ENCODE measurements at places on chromosomes 6 and 20.

GRCh38 chr6:53943395-53943794 is 148.6 kb downstream of the LRRC1 start:
- no peak for DNase-seq

DNA sequence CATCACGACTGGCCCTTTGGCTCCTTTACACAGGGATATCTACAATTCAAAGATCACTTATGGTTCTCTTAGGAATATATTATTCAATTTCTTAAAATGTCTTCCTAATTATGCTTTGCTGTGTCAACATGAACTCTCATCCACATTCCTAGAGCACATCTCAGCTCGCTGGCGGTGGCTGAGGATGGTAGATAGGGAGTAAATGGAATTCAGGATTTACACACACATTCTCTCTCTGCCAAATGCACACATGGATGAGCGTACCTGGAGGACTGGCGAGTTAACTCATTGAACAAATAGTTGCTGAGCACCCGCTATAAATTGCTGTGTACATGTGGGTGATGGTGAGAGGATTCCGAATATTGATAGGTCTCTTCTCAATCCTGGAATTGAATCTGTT is 4.8 kb upstream of the MRPS10 start:
- DNase-seq: no peak

GRCh38 chr6:87628881-87629280 is 38.9 kb downstream of the ORC3 start:
- no peak for DNase-seq

DNA sequence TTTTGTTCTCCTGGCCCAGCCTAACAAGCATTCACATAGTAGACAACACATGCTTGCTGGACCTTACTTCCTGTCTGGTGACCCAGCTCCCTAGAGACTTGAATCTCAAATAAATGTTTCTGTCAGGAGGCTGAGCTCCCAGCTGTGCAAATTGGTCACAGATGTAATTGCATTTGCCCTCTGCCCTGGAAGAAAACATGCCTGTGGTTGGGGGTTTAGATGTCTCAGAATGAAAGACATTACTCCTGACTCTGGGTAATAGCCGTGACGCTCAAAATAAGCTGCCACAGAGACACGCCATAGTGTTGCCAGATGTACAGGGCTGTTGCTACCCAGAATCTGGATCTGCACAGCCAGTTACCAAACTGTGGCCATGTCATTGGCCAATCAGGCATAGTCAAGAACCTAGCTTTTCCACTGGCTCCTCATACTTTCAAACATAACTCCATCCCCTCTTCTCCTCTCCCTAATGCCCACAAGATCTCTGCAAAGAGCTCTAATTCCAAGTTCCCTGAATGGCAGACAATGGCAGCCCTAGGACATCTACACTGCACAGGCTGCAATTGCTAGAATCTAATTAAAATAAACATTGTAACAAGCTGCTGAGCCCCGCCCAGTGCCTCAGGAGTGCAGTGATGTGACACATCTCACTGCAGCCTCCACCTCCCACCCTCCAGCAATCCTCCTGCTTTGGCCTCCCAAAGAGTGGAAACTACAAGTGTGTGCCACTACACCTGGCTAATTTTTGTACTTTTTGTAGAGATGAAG is 32.8 kb upstream of the GMPR start:
- peak; percentile 62 for DNase-seq

DNA sequence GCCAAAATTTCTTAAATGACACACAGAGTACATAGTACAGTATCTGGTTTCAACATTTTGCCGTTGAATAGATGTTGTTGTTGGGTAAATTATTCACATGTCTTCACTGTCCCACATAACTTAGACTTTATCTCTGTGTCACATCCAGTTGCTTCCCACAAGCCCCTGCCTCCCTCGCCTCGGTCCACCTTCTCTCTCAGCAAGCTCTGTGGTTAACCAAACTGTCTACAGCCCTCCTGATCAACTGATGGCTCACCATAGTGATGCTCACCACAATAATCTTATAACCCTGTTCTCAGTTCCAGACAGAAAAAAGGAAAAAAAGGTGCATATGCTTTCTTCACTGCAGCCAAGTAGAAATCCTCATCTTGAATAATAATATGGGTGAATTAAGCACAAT is 23.0 kb downstream of the IL17F start:
- no peak for DNase-seq

DNA sequence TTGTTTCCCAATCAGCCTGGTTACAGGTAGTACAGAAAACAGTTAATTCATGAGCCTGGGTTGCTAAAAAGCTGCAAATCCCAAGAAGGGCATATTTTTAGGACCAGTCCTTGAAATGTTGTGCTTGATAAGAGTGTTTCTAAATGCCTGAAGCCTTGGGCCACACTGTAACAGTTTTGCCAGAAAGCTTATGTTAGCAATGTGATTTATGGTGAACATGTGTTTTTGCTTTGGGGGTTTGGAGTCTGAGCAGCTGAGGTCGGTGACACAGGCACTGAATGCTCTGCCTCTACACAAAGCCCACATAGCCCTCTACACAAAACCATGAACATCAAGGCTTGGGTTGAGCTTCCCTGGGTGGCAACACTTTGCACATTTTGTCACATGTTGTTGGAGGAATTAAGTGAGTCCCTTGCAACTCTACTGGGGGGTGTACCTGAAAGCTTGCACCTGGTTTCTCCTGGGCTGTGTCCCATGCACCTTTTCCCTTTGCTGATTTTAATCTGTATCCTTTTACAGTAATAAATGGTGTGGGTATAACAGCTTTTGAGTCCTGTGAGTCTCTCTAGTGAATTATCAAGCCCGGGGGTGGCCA is 22.2 kb downstream of the AHI1 start:
- no peak for DNase-seq

GRCh38 chr6:138988469-138988834 is 399 bp upstream of the REPS1 start:
- no peak for DNase-seq

DNA sequence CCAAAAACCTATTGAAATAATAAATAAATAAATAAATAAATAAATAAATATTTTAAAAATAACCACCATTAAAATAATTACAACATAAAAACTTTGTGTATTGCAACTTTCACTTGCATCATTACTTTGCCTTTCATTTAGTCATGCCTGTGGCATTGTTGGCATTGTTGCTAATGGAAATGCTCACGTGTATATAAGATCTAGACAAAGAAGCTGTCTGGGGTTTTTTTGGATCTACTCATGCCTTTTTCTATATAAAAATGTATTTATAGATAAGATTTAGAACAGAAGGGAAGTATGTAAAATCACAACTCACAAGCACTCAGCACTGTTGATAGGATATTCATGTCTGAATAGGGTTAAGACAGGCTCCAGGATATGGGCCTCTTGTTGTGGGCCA is 27.9 kb downstream of the GFRA4 start:
- DNase-seq: no peak

DNA sequence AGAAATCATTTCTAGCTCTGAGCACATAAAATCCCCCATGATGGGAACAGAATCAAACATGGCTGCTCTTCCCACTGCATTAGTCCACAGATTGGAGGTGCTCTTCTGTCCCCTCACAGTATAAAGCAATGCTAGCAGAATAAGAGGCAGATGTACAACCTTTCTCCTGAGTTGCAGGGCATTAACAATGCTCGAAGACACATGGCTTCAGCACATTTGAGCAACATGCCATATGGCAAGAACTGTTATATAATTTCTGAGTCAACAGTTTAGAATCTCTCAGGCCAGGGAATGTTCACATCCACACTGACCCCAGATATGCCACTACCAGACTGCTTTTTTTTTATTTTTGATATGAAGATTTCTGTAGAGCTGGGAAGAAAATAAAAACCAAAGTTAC is 119.6 kb downstream of the KIF13A start:
- no peak for DNase-seq

DNA sequence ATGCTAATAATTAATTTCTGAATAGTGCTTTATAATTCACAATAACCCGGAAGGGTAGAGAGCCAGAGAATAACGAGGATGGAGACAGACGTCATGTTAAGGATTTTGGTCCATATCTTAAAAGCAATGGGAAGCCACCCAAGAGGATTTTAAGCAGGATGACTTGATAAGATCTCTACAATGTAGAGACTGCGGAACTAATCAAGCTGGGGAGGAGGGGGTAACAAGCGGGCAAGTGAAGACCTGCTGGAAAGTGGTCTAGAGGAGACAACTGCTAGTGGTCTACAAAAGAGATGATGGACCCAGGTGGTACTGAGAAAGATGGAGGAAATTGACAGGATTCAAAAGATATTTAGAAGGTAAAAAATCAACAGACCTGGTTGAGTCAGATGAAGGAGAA is 7.2 kb downstream of the ZBTB2 start:
- DNase-seq: no peak

- no peak for DNase-seq
Observed at GRCh38 chr6:128327890-128328289, 192.5 kb downstream of the PTPRK start.

- DNase-seq: no peak
Observed at GRCh38 chr6:44920952-44921491, 407.1 kb upstream of the RUNX2 start.

- DNase-seq: no peak
Observed at GRCh38 chr20:39799366-39799965, 837.3 kb downstream of the DHX35 start.

GRCh38 chr6:27101824-27102223 is 145.7 kb upstream of the PRSS16 start:
- no peak for DNase-seq

DNA sequence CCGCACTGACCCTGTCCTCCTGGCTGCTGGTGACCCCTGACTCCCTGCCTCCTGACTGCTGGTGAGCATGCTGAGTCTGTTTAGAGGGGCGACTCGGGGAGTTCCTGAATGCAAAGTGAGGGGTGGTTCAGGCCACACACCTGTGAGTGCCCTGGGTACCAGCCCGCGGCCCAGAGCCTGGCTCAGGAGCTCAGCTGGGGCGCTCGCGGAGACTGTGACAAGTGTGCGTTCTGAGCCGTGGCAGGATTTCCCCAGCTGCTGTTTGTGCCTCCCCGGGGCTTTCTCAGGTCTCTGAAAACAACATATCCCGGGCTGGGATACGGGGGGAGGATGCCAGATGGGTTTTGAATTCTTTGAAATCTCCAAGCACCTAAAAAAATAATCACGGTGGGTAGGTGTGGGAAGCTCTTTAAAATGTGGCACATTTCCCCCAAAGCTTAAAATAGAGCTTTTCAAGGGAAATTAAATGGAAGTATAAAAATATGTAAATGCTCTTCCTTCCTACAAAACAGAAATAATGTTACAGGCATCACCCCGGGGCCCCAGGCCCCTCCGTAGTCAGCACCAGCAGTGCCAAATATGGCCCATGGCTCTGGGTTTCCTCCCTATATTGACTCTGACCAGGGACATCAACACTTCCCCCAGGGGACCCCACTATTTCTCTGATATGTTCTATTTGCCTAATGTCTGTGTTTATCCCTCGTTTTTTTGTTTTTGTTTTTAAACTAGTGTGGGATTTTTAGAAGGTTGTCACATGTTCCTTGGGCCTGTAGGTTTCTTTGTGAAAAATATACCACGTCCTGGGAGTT is 49.9 kb upstream of the TAGAP start:
- no peak for DNase-seq

DNA sequence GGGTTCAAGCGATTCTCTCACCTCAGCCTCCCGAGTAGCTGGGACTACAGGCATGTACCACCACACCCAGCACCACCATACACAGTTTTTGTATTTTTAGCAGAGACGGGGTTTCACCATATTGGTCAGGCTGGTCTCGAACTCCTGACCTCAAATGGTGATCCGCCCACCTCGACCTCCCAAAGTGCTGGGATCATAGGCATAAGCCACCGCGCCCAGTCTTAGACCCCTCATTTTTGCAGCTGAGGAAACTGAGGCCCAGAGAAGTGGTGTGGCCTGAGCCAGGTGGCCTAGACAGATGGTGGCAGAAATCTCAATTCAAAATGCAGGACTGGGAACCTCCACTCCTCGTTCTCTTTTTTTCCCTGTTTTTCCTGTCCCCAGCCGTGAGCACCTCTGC is 12.6 kb upstream of the FAM209A start:
- DNase-seq: no peak

DNA sequence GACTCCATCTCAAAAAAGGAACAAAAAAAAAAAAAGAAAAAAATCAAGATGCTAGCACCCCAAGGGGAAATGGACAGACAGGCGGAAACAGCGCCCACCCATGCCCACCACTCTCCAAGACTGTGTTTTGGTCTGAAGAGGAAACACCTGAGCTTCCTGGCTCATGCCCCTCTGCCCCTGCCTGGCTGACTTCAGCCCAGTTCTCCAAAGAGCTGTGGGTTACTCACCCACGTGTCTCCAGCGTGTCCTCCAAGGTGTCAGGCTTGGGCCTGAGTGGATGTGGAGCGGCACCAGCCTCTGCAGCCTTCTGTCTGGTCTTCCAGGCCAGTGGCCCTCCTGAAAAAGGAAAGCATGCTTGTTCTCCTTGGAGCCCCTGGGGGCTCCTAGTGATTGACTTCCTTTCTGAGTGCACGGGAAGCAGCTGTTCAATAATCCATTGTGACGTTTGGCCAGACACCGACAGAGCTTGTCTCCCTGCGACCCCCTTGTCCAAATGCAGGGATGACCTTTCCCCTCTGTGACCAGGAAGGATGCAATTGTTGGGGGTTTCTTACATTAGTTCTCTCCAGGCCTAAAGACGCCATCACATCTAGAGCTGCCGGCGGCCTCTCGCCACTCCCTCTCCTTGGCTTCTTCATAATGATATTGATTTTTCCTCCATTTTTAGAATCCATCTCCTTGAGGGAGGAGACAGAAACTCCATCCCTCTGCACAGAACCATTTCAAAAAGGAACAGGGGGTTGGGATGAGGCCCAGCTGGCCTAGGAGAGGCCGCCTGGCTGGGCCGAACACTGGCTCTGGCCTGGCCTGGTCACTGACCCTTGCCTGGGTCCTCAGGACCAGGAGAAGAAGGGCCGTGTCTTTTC is 58.4 kb downstream of the ADNP start:
- no peak for DNase-seq

DNA sequence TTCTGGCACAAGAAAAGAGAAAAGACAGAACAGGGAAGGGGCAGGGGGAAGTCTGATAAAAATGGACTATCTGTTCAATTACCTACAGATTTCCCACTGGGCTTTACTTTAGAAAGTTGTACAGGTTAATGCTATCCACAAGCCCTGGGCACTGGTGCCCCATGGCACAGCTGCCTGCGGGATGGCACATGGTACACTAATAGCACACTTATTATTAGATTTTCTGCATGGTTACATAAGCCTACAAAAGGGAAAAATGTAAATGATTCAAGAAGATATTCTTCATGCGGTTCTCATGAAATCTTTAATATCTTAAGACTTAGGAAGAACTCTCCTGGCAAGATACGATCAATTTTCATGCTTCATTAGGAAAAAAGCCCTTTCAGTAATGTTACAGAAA is 137.5 kb downstream of the GMPR start:
- DNase-seq: no peak

GRCh38 chr20:14477125-14477524 is 139.7 kb upstream of the FLRT3 start:
- no peak for DNase-seq

GRCh38 chr6:25944688-25945574 is 14.4 kb upstream of the SLC17A2 start:
- no peak for DNase-seq

DNA sequence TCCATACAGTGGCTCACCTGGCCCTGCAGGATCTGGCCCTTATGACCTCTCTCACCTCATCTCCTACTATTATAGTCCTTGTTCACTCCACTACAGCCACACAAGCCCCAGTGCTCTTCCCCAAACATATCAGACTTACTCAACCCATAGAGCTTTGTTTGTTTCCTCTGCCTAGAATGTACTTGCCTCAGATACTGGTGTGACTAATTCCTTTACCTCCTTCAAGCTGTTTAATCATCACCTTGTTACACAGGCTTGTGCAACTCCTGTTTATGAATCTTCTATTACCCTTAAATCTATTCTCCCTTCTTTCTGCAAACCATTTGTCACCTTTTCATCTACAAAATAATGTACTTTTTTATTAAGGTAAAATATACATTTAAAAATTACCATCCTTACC is 3.2 kb downstream of the DEFB125 start:
- DNase-seq: no peak
